Inflammatory macrophage treated with lipopolysaccharide for 1 hour (primary cell): ENCODE measurements at places on chromosomes 2 and 18.

GRCh38 chr2:47274054-47274782 lies 119.1 kb upstream of the STPG4 start:
- no peak for DNase-seq

- no peak for DNase-seq
Measured at GRCh38 chr2:147646818-147647468, 197.9 kb upstream of the ACVR2A start.

GRCh38 chr2:53103679-53104078 lies 663.9 kb upstream of the CHAC2 start:
- DNase-seq = no peak

DNA sequence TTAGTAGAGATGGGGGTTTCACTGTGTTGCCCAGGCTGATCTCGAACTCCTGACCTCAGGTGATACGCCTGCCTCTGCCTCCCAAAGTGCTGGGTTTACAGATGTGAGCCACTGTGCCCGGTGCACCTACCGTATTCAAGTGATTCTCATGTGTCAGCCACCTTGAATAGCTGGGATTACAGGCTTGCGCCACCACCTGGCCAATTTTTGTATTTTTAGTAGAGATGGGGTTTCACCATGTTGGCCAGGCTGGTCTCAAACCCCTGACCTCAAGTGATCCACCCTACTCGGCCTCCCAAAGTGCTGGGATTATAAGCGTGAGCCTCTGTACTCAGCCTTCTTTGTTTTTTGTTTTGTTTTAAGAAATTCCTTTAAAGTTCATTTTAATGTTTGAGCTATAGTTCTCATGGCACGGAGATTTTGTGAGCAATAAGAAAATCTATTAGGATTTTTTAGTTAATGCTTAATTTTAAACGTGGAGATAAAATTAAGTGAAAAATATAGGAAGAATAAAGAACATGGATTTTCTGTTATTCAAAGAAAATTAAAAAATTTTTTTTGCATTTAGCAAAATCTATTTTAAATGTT lies 242.6 kb downstream of the PHLPP1 start:
- peak; percentile 62 for DNase-seq

- DNase-seq = no peak
Measured at GRCh38 chr2:25586726-25587144, 86.6 kb downstream of the DTNB start.

- no peak for DNase-seq
Measured at GRCh38 chr2:143553261-143553660, 424.0 kb downstream of the ARHGAP15 start.

- DNase-seq = no peak
Measured at GRCh38 chr2:20583425-20583881, 67.4 kb downstream of the HS1BP3 start.

- no peak for DNase-seq
Measured at GRCh38 chr2:9637330-9637729, 6.5 kb upstream of the YWHAQ start.

- DNase-seq = no peak
Measured at GRCh38 chr2:186532891-186533290, 46.8 kb downstream of the ZC3H15 start.

DNA sequence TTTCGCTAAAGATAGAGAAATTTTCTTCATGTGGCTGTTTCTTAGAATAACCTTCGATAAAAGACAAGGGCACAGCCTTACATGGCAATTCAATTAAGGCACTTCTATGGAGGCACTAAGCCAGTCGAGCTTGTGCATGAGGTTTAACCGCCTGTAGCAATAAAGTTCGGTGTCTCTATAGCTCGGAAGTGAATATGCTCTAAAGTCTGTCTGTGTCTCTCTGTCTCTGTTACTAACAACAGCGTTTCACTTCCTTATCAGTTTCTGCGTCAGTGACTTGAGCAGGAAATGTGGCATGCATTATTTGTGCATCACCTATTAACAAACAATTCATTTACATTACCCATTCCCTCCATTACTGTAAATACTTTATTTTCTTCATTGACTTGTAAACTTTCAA lies 365.1 kb upstream of the NETO1 start:
- DNase-seq = no peak

DNA sequence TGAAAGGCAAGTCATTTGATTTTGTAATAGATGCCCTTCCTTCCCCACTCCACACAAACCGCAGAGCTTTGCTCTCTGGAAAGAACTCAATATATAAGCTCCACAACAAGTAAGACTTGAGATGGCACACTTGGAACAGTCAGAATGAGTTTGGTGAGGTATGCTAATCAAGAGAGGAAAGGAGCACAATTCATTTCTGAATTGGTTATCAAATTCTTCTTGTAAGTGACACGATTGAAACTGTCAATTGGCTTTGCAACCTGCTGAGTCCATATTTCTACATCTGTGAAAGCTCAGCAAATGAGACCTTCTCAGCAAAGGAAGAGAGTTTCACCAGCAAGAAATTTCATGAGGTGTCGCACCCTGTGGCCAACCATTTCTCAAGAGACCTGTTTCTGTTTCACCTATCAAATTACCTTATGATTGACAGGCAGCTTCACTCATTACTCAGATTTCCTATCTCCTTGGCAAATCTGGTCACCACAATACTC lies 19.1 kb downstream of the CTLA4 start:
- DNase-seq = peak; percentile 53

- no peak for DNase-seq
Measured at GRCh38 chr2:30321466-30321865, 90.1 kb downstream of the LBH start.

DNA sequence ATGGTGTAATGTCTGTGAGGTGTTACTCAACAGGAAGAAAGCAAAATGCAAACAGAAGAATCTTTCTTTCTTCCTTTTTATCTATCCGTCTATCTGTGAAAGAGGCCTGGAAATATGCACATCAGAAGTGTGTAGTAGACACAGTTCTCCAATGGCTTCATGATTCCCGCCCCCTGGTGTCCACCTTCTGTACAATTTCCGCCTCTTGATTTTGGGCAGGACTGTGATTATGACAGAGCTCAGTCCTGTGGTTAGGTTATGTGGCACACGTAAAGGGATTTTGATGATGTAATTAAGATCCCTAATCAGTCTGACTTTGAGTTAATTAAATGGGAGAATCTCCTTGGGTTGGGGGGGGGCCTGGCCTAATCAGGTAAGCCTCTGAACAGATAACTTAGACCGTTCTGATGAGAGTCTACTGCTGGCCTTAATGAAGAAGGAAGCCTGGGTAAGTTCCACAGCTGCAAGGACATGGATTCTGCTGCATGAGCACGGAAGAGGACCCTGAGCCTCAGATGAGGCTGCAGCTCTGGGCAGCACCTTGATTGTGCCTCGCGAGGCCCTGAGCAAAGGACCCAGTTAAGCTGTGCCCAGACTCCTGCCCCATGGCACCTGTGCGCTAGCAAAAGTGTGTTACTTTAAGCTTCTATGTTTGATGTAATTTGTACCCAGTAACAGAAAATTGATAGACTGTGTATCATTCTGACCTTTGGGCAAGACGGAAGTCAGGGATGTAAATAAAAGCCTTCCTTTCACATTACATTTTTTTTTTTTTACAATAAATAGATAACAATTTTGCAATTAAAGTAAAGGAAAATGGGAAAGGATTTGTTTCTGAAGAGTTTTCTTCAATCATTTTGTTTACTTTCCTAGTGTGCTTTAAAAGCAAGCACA lies 11.3 kb upstream of the KCNF1 start:
- DNase-seq = peak; percentile 65

DNA sequence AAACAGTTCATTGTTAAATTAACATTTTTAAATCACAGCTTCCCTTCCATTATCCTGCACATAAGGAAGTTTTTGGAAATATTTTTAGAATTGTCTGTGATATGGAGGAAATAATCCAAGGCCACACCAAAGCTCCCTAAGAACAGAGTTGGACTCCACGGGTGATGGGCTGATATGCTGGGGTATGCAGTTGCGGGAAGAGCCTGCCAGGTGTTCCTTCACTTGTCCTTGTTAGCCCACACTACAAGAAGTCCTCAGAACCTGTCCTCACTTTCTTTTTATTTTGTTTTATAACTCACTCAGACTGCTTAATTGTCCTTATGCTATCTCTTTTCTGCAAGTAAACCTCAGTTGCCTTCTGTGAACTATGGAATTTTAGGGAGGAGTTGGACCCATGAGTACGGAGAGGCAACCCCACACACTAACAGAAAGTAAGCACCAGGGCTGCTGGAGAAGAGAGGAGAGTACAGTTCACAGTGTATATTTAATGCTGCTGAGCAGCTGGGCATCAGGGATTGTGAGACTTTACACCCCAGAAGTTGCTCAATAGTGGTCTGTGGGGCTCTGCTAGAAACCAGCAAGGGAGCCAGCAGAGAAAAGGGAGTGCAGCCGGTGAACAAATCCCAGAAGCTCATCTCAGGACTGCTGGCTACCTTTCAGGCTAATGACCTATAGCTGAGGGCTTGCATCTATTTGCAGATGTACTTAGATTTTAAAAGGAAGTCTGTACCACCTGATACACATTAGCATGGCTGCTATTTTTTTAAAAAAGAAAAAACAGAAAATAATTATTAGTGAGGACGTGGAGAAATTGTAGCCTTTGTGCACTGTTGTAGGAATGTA lies 280.1 kb upstream of the STON1 start:
- DNase-seq = no peak

GRCh38 chr18:39105104-39105503 lies 1539.5 kb upstream of the CELF4 start:
- no peak for DNase-seq

GRCh38 chr2:206241736-206242135 lies 32.7 kb upstream of the ZDBF2 start:
- no peak for DNase-seq

DNA sequence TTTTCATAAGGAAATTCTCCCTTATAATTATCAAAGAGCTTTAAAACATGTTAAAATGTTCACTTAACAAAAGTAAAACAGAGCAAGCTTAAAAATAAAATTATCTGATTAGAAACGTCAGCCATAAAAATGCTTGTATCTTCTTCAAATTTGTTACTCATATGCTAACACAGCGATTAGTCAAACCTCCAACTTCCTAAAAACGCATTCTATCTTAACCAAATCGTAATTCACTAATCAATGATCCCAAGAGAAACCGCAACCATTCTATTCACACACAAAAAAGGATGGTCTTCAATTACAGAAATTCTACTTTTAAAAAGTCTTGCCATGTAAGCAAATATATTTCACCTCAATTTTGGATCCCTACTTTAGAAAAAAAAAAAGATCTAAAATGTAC lies 1.9 kb downstream of the STK17B start:
- no peak for DNase-seq
